ENCODE measurements at places on chromosomes 1 and 21.

DNA sequence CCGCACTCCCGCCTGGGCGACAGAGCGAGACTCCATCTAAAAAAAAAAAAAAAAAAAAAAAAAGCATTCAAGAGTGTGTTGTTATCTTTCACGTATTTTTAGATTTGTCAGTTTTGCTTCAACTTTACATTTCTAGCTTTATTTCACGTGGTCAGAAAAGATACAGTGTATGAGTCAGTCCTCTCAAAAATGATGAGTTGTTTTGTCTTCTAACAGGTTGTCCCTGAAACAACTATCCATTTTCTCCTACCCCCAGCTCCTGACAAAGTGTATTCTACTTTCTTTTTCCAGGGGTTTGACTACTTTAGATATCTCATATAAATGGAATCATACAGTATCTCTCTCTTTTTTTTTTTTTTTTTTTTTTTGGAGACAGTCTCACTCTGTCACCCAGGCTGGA, 5.5 kb upstream of the ZNF695 start:
- no peak for DNase-seq

DNA sequence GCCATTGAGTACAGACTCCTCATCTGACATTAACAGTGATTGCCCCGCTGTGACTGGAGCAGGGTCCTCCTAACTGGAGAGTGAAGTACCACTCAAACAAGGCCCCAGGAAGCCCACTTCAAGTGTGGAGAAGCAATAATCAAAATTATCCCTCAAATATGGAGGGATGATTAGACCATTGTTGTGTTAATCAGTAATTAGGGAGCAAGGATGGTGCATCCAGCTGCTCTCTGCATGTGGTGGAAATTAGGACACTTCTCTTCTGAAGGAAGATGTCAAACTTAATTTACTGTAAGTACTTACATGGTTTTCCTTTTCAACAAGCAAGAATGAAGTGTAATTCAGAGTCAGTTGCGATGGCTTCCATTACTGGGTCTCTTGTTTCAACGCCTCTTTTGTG, 3.4 kb upstream of the ZP4 start:
- no peak for DNase-seq

GRCh38 chr1:81010126-81010525, 790.6 kb upstream of the ADGRL2 start:
- no peak for DNase-seq

- no peak for DNase-seq
Observed at GRCh38 chr1:245877976-245878375, 629.1 kb downstream of the SMYD3 start.

- DNase-seq = peak; percentile 15
Observed at GRCh38 chr1:204293605-204294337, 66.0 kb downstream of the PLEKHA6 start.

DNA sequence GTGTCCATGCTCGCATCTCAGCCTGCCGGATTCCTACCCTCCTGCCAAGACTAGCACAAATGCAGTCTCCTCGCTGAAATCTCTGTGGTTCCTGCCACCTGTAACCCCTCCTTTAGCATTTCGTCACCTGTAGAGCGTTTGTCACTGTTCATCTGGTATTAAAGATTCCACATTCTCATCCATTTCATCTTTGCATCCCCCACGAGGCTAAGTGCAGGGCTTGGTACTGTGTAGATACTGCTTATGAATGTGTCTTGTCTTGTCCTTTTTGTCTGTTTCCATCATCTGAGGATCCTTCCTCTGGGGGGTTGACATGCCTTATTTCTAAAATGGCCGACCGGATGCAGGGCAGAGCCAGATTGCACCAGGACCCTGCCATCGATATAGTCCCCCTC, 53.7 kb upstream of the DNAJC6 start:
- DNase-seq = no peak

All from BJ (cell line).